ENCODE measurements at places on chromosomes 12 and 14.
A peak's percentile ranks its signal among the peaks of the same experiment; 100 is the strongest.

DNA sequence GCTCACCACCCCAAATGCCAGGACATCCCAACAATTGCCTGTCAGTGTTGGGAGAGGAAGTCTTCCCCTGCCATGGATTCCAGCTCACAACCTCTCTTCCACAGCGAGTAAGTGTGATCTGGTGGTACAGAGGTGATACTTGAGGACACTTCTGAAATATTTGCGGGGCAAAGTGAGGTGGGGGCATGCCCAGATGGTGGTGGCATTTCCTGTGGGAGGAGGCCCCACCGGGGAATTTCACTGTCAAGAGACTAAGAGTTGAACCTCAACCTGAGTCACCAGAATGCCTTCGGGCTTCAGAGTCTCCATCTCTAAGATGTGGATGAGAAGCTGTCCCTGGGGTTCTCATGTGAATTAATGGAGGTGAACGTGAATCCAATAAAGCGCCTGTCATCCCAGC, 122.3 kb upstream of the RFLNA start:
- no peak for DNase-seq

DNA sequence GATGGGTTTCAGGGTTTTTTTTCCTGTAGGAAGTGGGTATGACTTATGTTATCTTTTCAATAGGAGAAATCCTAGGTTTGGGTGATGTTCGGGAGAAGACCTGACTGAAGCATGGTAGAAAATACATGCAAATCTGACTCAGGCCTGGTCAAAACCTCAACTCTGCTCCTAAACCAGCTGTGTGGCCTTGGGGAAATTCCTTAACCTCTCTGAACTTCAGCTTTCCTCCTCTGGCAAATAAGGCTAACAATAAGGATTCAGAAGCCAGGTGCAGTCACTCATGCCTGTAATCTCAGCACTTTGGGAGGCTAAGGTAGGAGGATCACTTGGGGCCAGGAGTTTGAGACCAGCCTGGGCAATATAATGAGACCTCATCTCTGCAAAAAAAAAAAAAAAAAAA, 148.5 kb downstream of the PHETA1 start:
- DNase-seq = no peak

GRCh38 chr14:88044444-88044758, 39.5 kb downstream of the GPR65 start:
- DNase-seq = no peak

DNA sequence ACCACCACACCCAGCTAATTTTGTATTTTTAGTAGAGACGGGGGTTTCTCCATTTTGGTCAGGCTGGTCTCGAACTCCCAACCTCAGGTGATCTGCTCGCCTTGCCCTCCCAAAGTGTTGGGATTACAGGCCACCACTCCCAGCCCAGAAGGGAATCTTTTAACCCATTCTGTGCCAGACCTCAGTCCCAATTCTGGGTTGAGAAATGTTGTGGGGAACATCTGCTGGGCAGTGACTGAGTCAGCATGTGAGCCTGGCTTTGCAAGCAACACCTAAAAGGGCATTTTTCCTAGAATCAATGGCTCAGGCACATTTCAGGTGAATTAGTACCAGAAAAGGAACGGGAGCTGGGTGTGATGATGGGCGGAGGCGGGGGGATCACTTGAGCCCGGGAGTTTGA, 7.6 kb upstream of the SPATS2 start:
- DNase-seq = no peak

DNA sequence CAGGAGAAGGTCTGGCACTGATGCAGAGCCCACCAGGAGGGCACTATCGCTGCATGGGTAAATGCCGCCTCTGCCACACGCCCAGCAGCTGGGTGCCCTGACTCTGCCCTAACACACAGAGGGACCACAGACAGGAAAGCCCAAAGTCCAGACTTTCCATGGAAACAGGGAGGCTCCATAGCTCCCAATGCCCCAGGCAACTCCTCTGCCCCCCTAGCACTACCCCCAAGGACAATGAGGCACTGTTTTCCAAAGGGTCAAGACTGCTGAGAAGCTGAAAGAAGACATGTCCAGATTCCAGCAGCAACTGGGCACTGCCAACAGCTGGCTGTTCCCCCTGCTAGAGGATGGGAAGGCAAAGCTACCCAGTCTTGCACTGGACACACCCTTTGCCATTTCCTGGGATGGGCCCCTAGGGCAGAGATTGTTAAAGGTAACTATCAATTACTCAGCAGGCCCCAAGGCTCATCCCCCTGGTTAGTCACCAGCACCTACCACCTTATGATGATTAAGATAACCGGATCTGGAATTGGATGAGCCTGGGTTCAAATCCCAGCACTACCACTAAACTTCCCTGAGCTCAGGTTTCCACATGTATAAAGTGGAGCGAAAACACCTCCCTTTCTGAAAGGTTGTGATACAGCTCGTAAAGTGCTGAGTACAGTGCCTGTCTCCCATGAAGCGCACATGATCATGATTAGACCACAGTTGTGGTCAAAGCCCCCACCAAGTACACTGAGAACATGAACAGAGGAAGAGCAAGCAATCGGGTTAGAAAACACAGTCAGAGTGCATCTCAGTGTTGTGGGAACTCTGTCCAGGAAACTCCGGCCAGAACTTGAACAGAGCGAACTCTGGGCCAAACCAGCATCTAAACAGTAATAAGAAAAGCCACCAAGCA, 3.3 kb downstream of the PXN start:
- no peak for DNase-seq

DNA sequence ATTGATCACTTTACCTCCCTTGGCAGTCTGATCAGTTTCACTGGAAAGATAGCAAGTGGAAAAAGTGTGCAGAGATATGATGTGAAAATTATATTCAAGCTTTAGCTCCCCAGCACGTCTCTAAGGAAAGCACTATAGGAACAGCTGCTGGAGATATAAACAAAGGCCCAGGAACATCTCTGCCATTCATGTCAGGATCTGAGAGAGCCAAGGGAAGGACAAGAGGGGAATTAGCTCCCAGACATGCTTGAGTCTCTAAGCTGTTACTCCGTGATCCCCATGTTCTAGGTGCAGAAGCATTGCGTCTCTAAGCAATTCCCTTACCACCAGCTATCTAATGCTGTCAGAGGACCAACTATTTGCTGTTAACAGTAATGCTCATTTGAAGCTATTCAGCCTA, 700.2 kb downstream of the DIO2 start:
- DNase-seq = no peak

- DNase-seq = no peak
Measured at GRCh38 chr12:108271951-108272872, 66.9 kb downstream of the CMKLR1 start.

DNA sequence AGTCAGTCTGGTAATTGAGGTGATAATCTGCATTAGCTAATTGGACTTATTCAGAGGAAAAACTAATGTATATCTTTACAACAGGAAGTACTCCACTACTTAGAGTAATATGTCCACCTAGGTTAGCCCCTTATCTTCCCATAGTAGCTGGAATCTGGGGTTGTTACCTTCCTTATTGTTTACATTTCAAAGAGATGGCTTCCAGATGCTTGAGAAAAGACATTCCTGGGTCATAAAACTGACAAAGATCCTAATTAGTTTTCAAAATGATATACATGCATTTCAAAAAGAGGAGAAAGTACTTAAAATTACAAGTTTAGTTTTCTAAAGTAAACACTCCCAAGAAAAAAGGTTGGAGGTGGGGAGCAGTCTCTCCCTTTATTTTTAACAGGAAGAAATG, 78.1 kb downstream of the RPL10L start:
- DNase-seq = no peak

- no peak for DNase-seq
Measured at GRCh38 chr14:44353805-44354204, 153.3 kb downstream of the FSCB start.

DNA sequence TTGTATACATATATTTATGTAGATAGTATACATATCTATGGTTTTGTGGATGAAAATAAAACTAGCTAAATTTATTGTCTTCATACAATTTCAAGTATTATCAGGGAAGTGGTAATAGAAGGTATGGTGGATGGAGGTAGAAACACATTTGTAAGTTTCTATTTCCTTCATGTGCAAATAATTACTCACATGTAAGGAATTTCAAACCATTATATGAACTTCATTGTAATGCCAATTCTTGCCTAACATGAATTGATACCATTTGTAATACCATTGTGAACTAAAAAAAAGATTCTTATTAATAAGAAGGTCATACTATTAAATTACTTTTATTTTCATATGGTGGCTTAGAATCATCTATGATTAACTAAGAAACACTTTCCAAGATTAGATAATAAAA, 20.1 kb upstream of the PPFIA2 start:
- no peak for DNase-seq

DNA sequence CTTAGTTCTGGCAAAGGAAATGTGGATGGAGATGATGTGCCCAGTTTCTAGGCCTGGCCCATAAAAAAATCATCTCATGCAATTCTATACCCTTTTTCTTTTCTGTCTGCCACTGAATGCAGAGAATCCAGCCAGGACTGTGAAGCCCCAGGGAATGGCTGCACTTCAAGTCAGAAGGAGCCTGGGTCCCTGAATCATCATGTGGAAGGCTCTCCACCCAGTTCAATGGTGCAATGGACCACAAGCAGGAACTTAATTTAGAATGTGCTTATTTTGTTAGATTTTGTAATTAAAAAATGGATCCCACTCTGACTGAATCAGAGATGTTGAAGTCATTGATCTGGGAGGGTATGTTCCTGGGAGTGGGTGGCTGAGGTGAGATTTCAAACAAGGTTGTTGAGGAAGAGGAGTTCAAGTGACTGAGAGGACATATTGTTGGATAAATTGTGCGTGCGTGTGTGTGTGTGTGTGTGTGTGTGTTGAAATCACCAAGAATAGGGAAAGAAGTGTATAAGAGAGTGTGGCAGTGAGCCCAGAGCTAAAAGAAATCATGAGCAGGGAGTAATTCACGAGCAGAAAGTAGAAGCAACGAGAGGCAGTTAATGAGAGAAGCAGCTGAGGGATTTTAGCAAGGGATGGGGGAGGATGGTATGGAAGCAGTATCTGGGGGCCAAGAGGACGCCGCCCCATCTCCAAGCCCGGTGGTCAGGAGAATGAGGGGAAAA, 125.4 kb downstream of the TMX1 start:
- no peak for DNase-seq

- no peak for DNase-seq
Measured at GRCh38 chr12:56808954-56809353, 45.8 kb downstream of the HSD17B6 start.

- no peak for DNase-seq
Measured at GRCh38 chr12:29562110-29562804, 64.8 kb upstream of the OVCH1 start.

- no peak for DNase-seq
Measured at GRCh38 chr12:102343361-102344121, 136.8 kb downstream of the IGF1 start.

DNA sequence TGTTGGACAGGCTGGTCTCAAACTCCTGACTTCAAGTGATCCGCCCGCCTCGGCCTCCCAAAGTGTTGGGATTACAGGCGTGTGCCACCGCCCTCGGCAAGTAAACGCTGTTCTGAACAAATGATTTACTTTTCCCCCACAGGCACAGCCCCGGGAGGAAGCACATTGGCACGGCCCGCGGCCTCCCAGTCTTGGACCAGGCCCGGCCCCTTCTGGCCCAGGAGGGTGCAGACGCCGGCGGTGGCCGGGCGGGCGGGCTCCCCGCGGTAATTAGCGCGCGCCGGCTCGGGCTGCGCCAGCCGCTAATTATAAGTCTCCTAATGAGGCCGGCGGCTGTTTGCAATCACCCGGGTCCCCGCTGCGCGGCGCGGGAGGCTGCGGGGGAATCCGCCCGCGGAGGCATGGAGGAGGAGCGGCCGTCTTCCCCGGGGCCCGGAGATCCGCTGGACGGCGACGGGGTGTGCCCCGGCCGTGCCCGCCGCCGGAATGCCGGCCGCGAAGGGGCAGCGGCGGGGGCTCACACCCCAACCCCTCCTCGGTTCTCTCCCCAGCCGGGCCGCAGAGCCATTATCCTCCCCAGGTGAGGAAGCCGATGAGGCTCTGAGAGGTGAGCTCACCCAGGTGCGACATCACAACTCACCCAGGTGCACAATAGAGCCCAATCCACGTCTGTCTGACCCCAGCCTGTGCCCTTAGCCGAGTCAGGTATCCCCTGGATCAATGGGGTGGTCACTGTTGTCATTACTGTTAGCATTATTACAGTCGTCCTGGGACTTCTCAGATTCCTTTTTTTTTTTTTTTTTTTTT, 3.3 kb upstream of the POP5 start:
- peak; percentile 38 for DNase-seq

- DNase-seq = no peak
Measured at GRCh38 chr14:35643513-35643912, 109.5 kb downstream of the INSM2 start.

DNA sequence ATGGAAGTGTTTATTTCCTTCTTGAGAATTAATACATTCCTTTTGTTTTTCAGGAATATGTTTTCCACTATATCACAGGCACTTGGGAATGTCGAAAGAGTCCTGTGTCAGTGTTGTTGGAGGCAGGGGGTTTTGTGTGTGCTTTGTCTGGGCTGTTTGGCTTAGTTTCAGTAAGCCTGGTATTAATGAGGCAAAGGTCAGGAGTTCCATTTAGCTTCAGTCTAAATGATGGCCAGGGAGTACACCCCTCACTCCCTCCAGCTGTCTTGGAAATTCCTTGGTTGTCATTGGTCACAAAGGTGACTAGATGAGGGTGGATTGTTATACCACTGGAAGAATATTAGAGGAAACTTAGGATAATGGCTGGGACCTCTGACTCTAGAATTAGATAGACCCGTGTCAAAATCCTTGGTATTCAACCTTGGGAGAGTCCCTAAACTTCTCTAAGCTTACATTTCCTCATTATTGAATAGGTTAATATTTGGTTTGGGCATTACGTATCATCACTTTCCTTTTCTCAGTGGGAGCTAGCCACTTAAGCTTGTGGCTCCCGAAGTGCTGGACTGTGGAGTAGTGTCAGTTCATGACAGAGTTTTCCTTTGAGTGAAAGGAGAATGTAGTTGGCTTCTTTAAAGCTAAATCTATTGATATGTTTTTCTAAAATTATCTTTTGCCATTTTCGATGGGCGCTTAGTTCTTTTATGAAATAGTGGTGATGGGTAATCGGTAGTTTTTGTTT, 5.2 kb downstream of the FRS2 start:
- no peak for DNase-seq

- DNase-seq = peak; percentile 76
Measured at GRCh38 chr12:459430-460258, at the start of gene B4GALNT3. TSS of gene B4GALNT3 (plus strand) at chr12:459939. CDS start at chr12:460377, 438 bp downstream.

DNA sequence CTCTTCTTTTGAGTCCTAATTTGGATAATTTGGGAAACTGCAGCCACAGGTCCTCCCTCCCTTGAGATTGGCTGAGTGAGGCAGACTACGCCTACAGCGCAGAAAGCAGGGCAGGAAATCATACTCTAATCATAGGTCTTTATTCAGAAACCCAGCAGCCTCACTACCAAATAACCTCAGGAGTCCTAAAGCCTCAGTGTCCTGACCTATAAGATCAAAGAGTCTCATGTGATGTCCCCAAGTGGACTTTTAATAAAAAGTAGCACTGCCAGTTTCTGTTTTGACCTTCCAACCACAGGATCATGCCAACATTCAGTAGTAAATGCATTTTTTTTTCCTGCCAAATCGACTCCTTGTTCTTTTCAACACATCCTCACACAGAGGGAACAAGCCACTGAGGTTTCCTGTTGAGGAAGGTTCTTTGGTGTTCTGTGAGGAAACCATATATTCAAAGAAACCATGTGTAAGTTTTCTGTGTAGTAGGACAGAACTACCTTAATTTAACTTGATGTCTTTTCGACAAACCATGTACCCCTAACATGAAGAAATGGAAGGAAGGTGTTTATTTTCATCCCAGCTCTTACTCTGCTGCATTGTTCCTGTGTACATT, 72.2 kb downstream of the VCPKMT start:
- no peak for DNase-seq
